ENCODE measurements at places on chromosomes 12 and 14.

- no peak for DNase-seq
Observed at GRCh38 chr14:32319368-32320049, 9.6 kb upstream of the AKAP6 start.

- DNase-seq, result no peak
Observed at GRCh38 chr14:77988970-77989369, 181.2 kb upstream of the NRXN3 start.

DNA sequence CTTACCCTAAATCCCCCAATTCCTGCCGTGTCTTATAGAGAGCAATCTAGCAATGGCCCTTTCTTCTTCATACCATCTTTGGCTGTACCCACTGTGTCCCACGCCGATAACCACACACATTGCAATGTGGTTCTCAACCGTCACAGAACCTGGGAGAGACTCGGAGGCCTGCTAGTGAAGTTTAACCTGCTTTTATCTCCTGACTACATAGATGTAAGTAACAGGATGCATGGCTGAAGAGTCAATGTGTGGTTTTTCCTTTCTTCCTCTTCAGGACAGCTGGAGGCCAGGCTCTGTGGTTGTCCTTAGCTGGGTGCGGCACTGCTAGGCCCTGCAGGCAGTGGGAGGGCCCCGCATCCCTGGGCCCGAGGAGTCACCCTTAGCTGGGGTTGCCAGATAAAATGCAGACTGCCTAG, 51.3 kb downstream of the ZNF664 start:
- no peak for DNase-seq

GRCh38 chr14:77309131-77309530, 11.6 kb downstream of the POMT2 start:
- no peak for DNase-seq

DNA sequence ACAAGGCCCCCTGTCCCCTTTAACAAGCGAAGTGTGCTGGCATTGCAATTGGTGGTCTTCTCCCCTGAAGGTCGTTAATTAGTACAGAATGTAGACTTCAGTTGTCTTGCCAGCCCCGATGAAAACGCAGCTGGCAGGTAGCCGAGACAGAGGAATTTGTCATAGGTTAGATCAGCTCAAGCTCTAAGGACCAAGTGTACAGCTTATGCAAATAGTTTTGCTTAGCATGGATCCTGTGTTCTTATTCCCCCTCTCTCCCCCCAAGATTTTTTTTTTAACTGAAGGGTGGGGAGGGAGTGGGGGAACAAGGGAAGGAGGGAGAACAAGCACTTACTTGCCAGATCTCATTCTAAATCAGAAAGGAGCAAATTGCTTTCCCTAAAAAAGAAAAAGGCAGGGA, 58.6 kb upstream of the PARP11 start:
- no peak for DNase-seq

DNA sequence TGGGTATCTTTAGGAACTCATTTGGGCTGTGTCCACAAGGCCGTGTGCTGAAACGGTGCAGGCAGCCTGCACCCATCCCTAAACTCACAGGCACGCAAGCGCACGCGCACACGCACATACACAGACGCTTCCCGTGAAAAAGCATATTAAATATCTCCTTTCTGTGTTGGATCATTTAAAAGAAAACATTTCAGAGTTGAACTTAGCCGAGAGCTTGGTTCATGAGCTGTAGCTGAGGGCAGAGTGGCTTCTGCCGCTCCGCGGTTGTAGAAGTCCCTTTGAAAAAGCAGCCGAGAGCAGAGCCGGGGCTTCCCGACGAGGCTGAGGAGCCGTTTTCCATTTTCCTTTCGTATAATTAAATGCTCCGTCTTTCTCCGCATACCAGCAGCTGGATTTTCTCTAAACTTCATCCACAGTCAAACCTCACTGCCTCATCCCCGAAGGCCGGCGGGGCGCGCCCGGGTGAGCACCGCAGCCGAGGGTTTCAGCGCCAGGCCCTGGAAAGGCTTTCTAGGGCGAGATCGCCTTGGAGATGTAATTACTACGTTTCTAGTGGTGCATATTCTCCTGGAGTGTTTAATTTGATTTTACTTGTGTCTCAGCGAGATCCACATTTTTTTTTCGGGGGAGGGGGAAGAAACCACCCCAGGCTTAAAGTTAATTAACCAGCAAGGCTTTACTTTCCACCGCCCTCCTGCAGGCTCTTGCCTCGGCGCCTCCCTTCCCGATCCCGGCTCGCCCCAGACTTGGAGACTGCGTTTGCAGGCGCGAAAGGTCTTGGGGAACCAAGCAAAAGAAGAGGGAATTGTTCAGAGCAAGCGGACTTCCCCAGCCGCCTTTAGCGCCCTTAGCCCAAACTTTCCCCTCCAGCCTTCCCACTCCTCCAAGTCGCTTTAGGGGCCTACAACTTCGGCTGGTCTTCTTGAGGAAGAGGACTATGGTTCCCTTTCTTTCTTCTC, 3.0 kb upstream of the HOXC13 start:
- DNase-seq, result no peak

GRCh38 chr14:75979071-75979571, 2.7 kb downstream of the TGFB3 start:
- DNase-seq, result peak; percentile 9

GRCh38 chr14:104318558-104319490, 180.4 kb downstream of the KIF26A start:
- DNase-seq, result no peak

DNA sequence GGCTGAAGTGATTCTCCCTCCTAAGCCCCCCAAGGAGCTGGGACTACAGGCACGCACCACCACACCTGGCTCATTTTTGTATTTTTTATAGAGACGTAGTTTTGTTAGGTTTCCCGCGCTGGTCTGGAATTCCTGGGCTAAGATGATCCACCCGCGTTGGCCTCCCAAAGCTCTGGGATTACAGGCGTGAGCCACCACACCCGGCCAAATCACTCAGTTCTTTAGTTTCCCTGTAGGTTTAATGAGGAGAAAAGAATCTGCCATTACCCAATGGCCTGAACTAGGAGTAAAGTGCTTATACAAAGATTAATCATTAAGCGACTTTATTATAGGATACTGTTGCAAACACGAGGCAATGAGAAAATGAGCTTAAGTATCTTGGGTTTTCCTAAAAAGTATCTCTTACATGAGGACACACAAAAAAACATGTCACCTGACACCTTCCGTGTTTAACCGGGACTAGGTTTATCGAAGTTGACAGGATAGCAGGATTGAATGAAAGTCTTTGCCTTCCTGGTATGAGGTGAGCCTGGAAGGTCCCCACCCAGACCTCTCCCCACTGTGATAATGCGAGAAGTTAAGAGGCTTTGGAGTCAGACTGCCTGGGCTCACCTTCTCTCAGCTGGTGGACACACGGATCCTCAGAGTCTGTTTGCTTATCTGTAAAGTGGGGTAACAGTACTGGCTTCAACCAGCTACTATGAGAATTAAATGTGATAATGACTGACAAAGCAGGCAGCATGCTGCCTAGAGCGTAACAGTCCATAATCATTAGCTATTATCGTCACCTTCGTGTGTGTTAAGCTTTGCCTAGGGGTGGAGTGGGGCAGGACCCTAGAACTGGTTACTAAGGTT, 133.5 kb upstream of the KRAS start:
- DNase-seq, result no peak

DNA sequence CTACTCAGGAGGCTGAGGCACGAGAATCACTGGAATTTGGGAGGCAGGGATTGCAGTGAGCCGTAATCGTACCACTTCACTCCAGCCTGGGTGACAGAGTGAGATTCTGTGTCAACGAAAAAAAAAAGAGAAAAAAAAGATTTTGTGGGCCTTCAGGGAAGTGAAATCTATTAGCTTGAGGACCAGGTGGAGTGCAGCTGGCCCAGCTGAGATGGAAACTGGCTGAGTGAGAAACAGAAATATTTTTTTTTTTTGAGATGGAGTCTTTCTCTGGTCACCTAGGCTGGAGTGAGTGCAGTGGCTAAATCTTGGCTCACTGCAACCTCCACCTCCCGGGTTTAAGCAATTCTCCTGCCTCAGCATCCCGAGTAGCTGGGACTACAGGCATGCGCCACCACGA, 2.3 kb upstream of the CLEC4C start:
- no peak for DNase-seq

DNA sequence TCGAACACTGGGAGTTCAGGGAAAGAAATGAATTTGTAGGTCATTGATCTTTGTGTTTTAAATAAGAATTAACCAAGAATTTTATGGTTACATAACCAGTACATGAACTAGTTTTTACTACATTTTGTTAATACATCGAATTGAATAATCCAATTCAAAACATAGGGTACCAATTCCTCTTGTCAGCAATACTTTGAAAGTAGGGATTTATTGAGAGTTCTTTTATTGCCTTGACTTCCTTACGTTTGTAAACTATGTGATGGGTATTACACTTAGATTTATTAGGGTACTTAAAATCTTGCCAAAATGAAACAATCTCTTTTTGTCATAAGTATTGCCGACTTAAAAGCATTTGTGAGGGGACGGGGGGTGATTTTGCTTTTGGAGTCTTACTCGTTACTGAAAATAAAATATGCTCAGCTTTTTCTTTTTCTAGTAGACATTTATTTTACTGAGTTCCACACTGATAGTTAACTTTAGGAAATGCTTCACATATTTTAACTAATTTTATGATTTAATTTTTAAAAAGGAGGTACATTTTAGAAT, 22.4 kb downstream of the SOCS2 start:
- DNase-seq, result no peak

- no peak for DNase-seq
Observed at GRCh38 chr14:93082576-93083001, 33.1 kb downstream of the ITPK1 start.

- DNase-seq, result no peak
Observed at GRCh38 chr14:50410921-50411320, 14.2 kb upstream of the CDKL1 start.

GRCh38 chr12:131002216-131002631, 48.5 kb downstream of the ADGRD1 start:
- DNase-seq, result no peak

GRCh38 chr12:97984974-97985580, 522.5 kb downstream of the RMST start:
- DNase-seq, result no peak

GRCh38 chr14:51870606-51871005, 10.2 kb downstream of the GNG2 start:
- no peak for DNase-seq

DNA sequence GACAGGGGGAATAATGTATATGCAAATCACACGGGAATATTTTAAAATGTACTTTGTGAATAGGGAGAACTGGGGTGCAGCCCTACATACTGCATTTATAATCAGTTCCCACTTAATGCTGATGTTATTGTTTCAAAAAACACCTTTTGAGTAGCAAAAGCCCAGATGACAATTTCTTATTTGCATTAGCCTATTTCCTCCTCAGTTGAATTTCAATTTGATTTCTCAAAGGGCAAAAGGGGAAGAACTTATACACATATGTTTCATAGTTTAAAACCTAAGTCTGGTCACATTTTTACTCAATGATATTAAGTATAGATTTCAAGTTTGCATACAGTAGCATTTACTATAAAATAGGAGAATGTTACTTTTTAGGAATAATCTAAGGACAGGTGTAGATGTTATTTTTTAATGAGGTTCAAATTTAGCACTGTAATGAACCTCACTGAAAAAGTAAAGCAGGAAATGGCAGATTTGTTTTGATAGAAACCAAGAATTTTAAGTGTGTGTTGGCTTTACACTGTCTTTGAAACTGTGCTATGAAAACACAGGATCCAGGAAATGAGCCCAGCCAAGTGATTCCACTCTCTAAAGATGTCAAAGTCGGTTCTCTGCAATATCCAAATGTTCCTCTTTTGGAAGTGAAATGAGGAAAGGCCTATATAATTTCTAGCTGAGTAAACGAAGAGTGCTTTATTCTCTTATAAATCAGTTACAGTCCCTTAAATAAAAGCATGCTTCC, 367.4 kb downstream of the BTG1 start:
- no peak for DNase-seq

DNA sequence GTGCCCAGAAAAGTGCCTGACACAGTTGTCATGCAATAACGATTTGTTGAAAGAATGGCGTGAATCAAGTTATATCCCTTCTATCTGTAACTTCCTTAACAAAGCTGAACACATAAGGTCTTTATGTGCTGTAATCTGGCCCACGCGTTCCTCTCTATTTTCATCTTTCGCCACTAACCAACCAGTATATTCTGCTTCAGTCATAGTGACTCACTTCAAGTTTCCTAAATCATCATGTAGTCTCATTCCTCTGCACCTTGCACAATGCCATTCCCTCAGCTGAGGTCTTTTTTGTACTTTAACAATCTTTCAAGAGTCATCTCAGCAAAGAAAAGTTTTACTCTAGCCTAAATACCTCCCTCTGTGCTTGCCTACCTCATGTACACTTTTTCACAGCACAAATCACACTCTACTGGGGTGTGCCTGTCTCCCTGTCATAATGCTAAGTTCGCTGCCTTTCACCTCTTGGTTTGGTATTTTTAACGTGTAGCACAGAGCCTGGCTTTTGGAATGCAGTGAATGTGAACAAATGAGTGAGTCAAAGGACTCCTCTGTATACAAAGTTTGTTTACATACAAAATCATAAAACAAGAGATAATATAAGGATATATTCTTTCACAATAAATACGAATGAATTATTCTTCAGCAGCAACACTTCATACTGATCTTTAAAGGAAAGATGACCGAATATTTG, 2.9 kb upstream of the CMAS start:
- DNase-seq, result no peak

GRCh38 chr12:53200107-53200457, 7.0 kb downstream of the ITGB7 start:
- DNase-seq, result no peak

DNA sequence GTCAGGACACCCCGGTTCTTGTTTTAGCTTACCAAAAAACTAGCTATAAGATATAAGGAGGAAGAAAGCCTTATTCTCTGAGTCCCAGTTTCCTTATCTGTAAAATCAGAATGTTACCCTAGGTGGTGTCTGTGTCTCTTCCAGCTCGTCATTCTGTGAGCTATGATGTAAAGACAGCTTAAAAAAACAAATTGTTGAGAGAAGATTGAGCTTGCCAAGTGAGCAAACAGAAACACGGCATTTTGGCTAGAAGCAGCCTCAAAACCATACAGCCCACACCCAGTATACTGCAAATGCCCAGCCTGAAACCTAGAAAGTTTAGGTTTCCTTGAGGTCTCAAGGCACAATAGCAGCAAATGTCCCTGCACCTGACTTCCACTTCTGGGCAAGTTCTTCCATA, 151.4 kb downstream of the SSPN start:
- no peak for DNase-seq

DNA sequence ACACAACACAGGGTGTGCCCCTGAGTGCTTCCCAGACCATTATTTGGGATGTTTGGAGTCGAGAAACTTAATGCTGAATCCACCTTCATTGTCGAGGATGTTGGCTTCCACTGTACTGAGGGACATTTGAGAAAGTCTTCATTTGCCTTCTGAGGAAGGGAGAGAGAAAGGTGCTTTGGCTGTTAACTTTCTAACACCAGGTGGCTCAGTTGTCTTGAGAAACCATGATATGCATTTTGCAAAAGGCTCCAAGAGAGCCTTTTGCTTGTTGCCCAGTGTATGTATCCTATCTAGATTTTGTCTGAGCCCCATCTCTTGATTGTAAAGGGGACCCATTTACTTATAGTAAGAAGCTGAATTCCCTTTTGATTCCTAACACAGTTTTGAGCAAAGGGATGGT, 28.6 kb upstream of the NRXN3 start:
- no peak for DNase-seq

Measured in T follicular helper cell (primary cell).